ENCODE measurements at places on chromosomes 7 and 10.

- DNase-seq = no peak
These were observed 50.8 kb upstream of the PPP1R9A start for GRCh38 chr7:94856643-94857042.

DNA sequence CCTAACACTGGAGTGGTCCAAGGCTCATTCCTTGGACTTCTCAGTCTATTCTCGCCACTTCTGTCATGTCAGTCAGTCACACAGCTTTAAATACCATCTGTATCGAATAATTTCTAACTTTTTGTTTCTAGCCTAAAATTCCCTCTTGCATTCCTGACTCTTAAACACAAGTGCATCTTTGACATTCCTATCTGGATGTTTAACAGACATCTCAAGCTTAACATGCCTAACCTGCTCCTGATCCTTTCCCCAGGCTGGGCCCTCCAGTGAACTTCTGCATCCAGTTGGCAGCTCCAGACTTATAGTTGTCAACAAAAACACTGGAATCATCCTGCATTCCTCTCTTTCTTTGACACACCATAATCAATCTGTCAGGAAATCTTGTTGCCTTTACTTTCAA is 4.5 kb upstream of the ABCB4 start:
- no peak for DNase-seq

DNA sequence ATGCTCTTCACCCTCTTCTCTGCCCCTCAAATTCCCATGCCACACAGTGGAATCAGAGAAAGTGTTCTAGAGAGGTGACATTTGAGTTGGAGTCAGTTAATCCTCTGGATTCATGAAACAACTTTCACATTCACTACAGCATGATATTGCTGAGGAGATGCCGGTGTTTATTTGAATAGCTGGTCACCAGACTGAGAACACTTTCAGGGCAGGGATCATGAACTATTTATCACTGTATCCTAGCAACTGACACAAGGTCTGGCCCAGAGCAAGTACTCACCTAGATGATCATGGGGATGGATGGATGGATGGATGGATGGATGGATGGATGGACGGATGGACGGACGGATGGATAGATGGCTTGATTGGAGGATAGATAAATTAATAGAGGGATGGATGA is 116.7 kb upstream of the ZMIZ1 start:
- DNase-seq = no peak

DNA sequence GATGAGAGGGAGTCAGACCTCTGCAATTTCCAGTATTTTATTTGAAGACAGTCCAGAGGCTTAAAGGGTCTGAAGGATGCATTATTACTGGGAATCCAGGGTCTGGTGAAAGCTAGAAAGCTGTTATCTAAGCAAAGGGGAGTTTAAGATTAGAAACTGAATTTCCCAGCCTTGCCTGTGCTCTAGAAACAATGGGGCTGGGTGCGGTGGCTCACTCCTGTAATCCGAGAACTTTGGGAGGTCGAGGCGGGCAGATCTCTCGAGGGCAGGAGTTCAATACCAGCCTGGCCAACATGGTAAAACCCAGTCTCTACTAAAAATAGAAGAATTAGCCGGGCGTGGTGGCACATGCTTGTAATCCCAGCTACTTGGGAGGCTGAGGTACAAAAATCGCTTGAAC is 71.5 kb upstream of the ANLN start:
- no peak for DNase-seq

DNA sequence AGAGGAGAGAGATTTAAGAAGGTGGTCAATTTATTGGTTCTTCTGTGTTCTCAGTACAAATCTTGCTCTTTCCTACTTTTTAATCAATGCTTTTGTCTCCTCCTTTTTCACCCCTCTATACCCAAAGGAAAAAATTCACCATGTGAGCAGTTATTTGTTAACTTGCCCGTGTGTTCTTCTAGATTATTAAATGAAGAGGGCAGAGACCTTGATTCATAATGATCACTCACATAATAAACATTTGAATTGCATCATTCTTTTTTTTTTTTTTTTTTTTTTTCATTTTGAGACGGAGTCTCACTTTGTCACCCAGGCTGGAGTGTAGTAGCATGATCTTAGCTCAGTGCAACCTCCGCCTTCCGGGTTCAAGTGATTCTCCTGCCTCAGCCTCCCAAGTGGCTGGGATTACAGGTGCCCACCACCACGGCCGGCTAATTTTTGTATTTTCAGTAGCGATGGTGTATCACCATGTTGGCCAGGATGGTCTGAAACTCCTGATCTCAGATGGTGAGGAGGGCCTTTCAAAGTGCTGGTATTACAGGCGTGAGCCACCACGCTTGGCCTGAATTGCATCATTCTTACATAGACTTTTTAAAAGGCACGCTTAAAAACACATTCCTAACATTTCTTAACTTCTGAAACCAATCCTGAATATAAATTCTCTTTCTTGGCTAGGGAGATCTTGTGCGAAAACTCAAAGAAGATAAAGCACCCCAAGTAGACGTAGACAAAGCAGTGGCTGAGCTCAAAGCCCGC is 3.6 kb downstream of the GARS1 start:
- DNase-seq = no peak

- peak; percentile 92 for DNase-seq
These were observed 149.2 kb downstream of the PRKAG2 start for GRCh38 chr7:151727579-151728285.

All from stromal cell of bone marrow (primary cell).